ENCODE measurements at places on chromosomes 2 and 18.

GRCh38 chr2:108907822-108908712 is 81.0 kb downstream of the EDAR start:
- H3K4me3 ChIP-seq, result no peak overlapping the region
- H3K36me3 ChIP-seq, result no peaks in the 10 kb centered on the region
- no peaks in the 10 kb centered on the region for H3K4me1 ChIP-seq
- no peaks in the 10 kb centered on the region for H3K27me3 ChIP-seq
- peak; percentile 3 for DNase-seq

DNA sequence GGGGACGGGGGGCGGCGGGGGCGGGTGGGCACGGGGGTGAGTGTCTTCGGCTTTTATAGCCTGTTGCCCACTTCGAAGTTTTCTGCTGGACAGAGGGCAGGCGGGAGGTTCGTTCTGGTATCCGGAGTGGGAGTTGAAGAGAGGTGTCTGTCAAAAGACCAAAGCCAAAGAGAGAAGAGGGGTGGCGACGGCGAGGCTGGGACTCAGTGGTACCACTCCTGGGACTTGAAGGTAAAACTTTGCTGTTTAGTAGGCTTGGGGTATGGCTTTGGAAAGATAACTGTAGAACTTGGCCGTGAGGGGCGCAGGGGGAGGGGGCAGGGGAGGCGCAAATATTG is 215.8 kb upstream of the DTNA start:
- H3K4me1 ChIP-seq, result no peaks in the 10 kb centered on the region
- DNase-seq, result no peak
- no peak overlapping the region for H3K27ac ChIP-seq
- H3K27me3 ChIP-seq, result no peaks in the 10 kb centered on the region

GRCh38 chr18:9096007-9096371 is 6.5 kb upstream of the NDUFV2 start:
- no peaks in the 10 kb centered on the region for H3K27me3 ChIP-seq
- H3K36me3 ChIP-seq, result no peaks in the 10 kb centered on the region
- no peak for DNase-seq
- no peak overlapping the region for H3K27ac ChIP-seq
- no peak overlapping the region for H3K4me3 ChIP-seq
- peaks cover 8% of the 10 kb centered on the region for H3K4me1 ChIP-seq

DNA sequence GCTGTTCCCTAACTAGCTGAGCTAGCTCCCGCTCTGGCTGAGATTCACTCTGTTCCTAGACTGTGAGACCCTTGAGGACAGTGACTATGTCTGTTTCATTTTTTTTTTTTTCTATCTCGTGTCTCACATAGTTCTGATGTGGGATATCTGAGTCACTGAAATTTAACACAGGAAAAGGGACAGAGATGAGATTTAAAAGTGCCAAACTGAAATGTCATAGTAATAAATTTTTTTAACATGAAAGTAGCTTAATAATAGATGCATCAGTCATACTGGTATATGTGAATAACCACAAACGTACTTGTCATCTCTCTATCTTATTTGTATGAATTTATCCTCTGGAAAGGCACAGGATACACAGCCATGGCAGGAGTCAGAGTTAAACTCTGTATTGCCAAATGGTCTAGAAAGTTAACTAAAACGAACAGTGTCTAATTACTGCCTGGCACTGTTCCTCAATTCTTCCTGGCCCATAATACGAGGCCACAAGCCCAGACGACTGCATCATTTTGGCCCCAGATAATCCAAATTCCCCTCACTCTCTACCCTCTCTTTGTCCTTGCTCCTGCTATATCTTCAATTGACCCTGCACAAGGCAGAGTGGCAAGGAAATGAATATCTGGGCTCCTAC is 87.5 kb downstream of the SATB2 start:
- no peaks in the 10 kb centered on the region for H3K4me1 ChIP-seq
- no peaks in the 10 kb centered on the region for H3K36me3 ChIP-seq
- H3K27ac ChIP-seq, result no peak overlapping the region
- no peak overlapping the region for H3K4me3 ChIP-seq
- no peaks in the 10 kb centered on the region for H3K27me3 ChIP-seq

GRCh38 chr2:163711258-163711657 is 24.6 kb downstream of the FIGN start:
- H3K4me1 ChIP-seq, result no peaks in the 10 kb centered on the region
- H3K27ac ChIP-seq, result no peak overlapping the region
- DNase-seq, result no peak
- H3K36me3 ChIP-seq, result no peaks in the 10 kb centered on the region

- no peaks in the 10 kb centered on the region for H3K4me1 ChIP-seq
- peak; percentile 33 for DNase-seq
- H3K4me3 ChIP-seq, result no peak overlapping the region
- no peak overlapping the region for H3K27ac ChIP-seq
- peaks cover 81% of the 10 kb centered on the region for H3K36me3 ChIP-seq
Measured at GRCh38 chr2:121356058-121356640, 71.1 kb upstream of the TFCP2L1 start.

DNA sequence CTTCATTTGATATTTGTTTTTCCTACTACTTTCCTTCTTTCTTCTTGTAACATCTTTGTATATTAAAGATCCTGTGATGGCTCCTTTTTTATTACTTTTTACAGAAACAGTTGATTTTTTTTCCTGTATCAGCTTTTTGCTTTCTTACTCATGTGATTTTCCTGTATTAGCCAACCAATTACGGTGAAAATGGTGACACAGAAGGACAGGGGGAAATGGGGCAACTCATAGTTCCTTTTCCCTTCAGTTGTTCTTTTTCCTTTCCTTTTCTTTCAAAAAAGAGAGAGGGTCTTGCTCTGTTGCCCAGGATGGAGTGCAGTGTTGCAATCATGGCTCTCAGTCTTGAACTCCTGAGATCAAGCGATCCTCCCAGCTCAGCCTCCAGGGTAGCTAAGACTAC is 117.8 kb downstream of the ATL2 start:
- H3K4me1 ChIP-seq, result no peaks in the 10 kb centered on the region
- H3K4me3 ChIP-seq, result no peak overlapping the region
- H3K36me3 ChIP-seq, result no peaks in the 10 kb centered on the region
- H3K27ac ChIP-seq, result no peak overlapping the region
- no peak for DNase-seq

GRCh38 chr2:161625996-161626395 is 1.8 kb downstream of the SLC4A10 start:
- no peaks in the 10 kb centered on the region for H3K27me3 ChIP-seq
- DNase-seq, result no peak
- no peaks in the 10 kb centered on the region for H3K36me3 ChIP-seq
- H3K4me3 ChIP-seq, result no peak overlapping the region
- no peaks in the 10 kb centered on the region for H3K4me1 ChIP-seq
- H3K27ac ChIP-seq, result no peak overlapping the region

DNA sequence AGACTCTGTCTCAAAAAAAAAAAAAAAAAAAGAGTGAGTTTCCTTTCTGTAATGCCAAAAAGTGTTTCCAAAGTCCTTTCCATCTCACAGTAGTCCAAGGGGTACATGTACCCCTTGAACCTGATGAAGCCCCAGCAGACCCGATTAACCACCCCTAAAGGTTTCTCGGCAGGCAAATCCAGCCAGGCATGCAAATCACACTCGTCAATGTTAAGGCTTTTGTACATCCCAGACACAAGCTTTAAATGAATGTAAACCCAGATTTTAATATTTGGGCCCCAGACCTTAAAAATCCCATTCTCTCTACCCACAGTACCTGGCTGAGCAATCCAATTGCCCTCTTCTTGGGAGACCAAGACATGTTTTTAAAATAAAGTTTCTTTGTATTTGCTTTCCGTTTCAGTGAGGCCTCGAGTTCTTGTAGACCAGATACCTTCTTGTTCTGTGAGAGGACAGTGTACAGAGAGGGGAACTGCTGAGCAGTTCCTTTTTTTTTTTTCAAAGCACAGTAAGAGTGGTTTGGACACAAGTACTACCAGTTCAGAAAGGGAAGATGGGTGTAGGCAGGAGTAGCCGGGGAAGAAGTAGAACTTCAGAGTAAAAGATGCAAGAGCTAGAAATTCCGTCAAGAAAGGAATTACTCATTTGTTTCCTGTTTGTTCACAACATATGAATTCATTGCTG is at the start of gene NLRC4:
NLRC4 (minus strand) TSS at position 465 of the 684 bp plus-strand sequence. CDS start 8,111 bp downstream, outside the sequence.
- no peaks in the 10 kb centered on the region for H3K36me3 ChIP-seq
- no peak within 1 kb of the TSS for H3K4me3 ChIP-seq
- no peaks in the 10 kb centered on the region for H3K27me3 ChIP-seq
- H3K4me1 ChIP-seq, result no peaks in the 10 kb centered on the region
- no peak for DNase-seq

DNA sequence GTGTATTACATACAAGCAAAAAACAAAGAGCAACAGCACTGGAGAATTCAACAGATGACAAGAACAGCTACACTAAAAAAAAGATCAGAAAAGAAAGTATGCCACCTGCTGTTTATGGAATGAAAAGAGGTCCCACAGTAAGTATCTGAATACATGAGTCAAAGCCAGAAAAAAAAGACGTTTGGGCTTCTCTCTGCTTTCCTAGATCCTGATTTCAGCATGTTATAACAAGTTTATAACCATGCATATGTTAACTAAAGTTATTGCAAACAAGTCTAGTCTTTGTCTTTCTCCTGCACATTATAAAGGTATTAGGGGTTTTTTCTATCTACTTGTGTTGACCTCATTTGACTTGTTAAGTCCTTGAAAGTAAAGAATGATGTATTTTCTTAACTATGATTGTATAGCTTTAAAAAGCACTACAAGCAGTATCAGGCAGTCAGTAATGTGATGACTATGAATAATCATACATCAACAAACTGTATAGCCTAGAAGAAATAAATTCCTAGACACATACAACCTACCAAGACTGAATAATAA is 108.5 kb upstream of the COL5A2 start:
- no peak overlapping the region for H3K27ac ChIP-seq
- no peaks in the 10 kb centered on the region for H3K36me3 ChIP-seq
- H3K4me3 ChIP-seq, result no peak overlapping the region
- DNase-seq, result no peak

GRCh38 chr2:219404954-219405353 is 13.2 kb upstream of the DES start:
- peaks cover 5% of the 10 kb centered on the region for H3K27me3 ChIP-seq
- no peak for DNase-seq
- H3K4me1 ChIP-seq, result no peaks in the 10 kb centered on the region
- no peaks in the 10 kb centered on the region for H3K36me3 ChIP-seq

DNA sequence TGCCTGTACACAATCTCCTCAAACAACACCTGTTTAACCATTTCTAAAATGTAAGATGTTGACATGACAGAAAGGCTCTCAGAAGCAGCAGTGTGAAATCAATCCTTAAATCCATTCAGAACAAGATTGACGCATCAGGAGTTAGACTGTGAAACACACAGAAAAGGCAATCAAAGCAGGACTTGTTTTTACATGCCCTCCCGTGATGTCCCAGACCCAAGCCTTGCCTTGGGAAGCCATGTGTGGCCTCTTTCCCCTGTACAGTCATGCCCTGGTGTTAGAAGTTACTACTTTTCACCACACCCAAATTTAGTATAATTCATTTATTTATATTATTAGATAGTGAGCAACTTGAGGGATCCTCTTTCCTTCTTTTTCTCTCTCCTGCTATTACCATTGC is 115.7 kb downstream of the NCKAP5 start:
- H3K36me3 ChIP-seq, result no peaks in the 10 kb centered on the region
- H3K4me1 ChIP-seq, result no peaks in the 10 kb centered on the region
- H3K27me3 ChIP-seq, result peaks cover 4% of the 10 kb centered on the region
- DNase-seq, result no peak
- no peak overlapping the region for H3K27ac ChIP-seq

DNA sequence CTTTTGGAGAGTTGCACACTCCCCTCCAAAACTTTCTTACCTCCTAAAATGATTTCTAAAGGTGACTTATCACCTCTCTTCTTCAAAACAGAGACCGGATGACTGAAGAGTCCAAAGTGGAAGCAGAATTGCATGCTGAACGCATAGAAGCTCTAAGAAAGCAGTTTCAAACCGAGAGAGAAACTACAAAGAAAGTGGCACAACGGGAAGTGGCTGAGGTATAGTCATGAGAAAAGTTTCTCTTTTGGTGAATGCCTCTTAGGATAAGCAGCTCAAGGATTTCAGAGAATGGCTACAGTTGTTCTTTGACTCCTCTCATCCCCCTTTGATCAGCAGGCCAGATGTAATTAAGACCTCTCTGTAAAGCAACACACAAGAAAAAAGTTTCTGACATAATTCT is 73.6 kb downstream of the GTF3C3 start:
- H3K27ac ChIP-seq, result no peak overlapping the region
- peaks cover 69% of the 10 kb centered on the region for H3K36me3 ChIP-seq
- no peak for DNase-seq
- H3K4me3 ChIP-seq, result no peak overlapping the region
- H3K4me1 ChIP-seq, result no peaks in the 10 kb centered on the region

- DNase-seq, result no peak
- H3K4me3 ChIP-seq, result no peak overlapping the region
- H3K27me3 ChIP-seq, result no peaks in the 10 kb centered on the region
- no peaks in the 10 kb centered on the region for H3K4me1 ChIP-seq
Measured at GRCh38 chr2:140348826-140349225, 1568.6 kb upstream of the NXPH2 start.

Measured in DND-41 (cell line).